ENCODE measurements at places on chromosomes 16 and 17. TPM values are rescaled to one million over a fixed set of nuclear protein-coding genes. Genes with fewer than 3 reads are reported as not detected.

CFAP119 gene
- total RNA-seq = 3.2 TPM

SLC5A10 gene
- not detected for total RNA-seq

TEKT1 gene
- total RNA-seq = not detected

FXR2 gene
- 53.3 TPM for total RNA-seq

- DNase-seq = no peak
Observed at GRCh38 chr17:30238003-30238344, 2.5 kb upstream of the SLC6A4 start.

DNA sequence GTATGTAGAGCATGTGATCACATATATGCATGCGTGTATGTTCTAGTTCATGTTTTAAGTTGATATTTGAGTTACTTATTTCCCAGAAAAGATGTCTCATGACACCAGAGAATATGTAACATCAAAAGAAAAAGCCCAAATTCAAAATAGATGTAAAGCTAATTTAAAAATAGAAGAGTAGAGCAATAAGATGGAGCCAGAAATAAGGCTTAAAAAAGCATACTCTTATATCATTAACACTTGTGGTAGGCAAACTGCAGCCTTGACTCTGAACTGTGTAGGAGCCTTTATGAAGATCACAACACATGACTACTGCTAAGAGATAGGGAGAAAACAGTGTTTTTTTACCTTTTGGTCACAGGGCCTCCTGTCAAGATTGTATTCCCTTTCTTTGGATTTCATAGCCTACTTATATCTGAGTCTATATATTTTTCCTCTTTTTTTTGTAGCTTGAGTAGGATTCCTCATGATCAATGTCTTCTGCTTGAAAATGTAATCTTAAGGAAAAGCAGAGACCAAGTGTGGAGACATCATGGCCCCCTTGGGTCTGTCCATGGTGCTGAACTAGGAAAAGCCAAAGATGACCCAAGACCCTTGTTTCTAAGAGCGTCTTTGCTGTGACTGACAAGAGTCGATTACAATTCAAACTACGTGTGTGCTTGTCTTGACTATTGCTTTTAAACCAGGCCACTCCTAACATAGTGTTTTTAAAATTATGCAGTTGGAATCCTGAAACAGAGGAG, 390.4 kb downstream of the SHISA9 start:
- no peak for DNase-seq

GRCh38 chr16:66269617-66270332, 96.7 kb upstream of the CDH5 start:
- DNase-seq = no peak

- no peak for DNase-seq
Observed at GRCh38 chr16:66134875-66135274, 231.6 kb upstream of the CDH5 start.

- DNase-seq = no peak
Observed at GRCh38 chr16:19574615-19575014, 19.1 kb downstream of the VPS35L start.

DNA sequence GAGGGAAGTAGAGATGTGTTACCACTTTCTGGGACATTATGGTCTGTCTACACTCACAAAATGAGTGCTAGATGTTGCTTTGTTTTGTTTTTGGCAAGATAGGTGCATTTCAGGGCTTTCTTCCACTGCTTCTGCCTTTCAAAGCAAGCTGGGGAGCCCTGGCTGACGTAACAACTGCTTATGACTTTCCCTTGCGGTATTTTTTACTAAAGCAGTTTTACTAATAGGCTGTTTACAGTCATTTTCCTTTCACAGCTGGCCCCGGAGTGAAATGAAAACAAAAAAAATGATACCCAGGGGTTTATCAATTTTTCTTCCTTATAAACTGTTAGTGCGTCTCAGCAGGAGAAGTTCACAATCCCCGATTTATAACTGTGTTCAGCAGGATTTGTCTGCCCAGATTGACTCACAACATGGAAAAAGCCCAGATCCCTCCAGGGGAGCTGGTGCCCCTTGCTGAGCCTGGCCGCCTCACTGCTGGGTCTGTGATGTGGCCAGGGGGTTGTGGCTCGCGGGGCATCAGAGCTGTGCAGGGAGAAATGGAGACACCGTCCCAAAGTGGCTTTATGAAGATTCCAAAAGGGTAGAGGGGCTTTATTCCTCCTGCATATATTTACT, 184.4 kb upstream of the HS3ST3A1 start:
- no peak for DNase-seq

DNA sequence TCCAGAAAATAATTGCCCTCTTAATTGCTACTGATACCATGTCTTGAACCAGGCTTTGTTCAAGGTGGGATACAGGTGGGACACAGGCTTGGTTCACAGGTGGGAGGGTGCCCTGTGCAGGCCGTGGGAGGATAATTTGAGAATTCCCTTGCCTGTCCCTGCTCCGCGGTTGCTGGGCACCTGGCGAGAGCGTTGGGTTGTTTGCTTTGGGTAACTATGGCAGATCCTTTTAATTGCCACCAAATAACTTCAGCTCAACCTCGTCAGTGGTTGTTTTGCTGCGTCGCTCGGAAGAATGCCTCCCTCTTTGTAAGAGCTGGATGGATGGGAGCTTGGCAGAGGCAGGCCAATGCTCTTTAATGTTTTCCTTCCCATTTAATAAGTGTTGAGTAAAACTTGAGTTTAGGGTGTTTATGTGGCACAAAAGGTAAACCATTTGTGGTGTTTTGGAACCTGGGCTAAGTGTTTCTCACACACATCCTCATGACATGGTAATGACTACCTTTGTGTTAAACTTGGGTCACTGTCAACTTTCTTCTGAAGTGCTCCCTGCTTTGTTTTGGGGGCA, 202.5 kb downstream of the MSI2 start:
- DNase-seq = no peak

DNA sequence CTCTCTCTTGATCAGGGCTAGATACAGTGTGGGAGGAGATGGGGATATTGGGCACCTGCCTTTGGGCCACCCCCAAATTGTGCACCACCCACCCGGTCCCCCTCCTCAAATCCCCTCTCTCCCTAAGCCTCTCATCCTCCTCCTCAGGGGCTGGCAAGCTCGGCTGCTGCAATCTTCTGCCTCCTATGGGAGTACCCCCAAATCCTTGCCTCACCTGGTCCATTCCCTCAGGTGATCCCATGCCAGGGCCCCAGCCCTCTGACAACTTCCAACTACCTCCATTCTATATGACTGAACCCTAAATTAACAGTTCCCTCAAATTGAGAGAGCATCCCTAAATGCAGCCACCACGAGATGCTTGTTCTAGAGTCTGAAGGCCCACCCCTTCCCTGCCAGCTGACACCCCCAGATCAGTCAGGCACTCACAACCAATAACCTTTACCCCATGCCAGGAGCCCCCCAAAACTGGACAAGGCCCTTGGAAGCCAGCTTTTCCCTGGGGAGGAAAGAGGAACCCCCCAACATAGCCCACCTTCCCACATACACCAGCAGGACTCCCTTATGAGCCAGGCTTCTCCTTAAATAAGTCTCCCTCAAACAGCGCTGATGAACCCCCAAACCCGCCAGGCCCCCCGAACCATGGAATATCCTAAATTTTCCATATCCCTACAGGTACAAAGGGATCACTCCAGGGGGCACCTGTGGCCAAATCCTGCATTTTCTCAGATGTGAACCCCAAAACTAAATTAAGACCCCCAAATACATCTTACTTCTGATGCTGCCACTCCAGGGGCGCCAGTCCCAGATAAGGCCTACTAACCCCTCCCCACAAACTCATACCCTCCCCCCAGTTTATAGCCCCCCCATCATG, 3.2 kb downstream of the DLG4 start:
- no peak for DNase-seq

DNA sequence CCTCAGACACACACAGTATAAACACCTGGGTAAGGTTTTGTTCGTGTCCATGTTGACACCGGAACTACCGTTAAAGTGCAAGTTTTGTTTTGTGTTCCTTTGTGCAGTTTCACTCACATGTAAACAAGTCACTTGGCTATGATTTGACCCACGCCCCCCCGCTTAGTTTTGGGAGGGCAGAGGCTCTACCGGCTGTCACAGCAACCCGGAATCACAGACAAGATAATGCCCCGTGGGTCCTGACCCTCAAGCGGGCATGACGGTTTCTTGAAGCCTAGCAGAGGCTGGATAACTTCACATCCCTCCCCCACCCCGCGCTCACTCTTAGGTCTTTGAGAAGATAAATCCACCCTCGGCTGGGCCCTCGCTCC, 1.7 kb downstream of the RASD1 start:
- no peak for DNase-seq

GRCh38 chr16:10514369-10515055, 65.9 kb downstream of the EMP2 start:
- DNase-seq = peak; percentile 61

DNA sequence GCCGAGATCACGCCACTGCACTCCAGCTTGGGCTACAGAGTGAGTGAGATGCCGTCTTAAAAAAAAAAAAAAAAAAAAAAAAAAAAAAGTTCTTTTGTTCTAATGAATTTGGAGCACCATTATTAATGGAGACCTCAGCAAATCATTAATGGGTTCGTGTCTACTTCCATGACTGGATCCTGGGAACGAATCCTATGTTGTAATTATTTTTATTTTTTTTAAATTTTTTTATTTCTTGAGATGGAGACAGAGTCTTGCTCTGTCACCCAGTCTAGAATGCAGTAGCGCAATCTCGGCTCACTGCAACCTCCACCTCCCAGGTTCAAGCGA, 30.7 kb downstream of the SPOP start:
- no peak for DNase-seq

DNA sequence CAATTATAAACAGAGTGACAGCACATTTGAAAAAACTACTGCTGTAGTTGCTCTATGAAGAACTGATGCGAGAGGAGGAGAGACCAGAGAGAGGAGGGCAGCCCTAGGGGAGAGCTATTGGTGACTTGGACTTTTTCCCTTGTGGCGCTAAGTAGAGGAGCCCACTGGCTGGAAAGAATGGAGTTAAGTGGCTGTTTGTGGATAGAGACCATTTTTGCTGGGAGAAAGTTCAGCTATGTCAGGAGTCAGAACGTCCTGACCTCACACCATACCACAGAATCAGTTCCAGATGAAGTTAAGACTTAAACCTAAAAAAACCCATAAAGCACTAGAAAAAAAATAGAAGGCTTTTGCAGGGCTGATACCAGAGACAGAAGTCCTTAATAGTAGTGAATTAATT, 2.0 kb downstream of the POLR2A start:
- no peak for DNase-seq

- no peak for DNase-seq
Observed at GRCh38 chr17:47888293-47888692, 7.7 kb upstream of the SP2 start.
